ENCODE measurements at places on chromosomes 5 and 9.

GRCh38 chr5:84372066-84372695 is 12.5 kb downstream of the EDIL3 start:
- no peak for DNase-seq

GRCh38 chr5:73460133-73460532 is 11.6 kb upstream of the FOXD1 start:
- no peak for DNase-seq

- no peak for DNase-seq
Measured at GRCh38 chr9:14485366-14485765, 171.4 kb upstream of the NFIB start.

DNA sequence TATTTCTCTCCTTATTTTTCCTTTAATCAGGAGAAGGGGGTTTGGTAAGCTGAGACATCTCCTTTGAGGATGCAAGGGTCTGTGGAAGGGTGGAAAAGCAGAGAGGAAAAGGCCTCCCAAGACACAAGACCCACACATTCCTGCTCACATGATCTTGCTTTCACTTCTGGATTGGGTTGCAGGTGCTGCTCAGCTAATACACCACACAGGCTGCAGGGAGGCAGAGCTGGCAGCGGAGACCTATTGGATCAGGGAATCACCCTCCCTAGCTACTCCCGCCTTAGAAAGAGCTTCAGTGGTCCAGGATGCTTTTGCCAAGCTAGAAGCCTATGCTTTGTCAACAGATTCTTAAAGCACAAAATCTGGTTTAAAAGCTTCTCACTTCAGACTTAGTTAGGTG is 87.6 kb upstream of the IL33 start:
- no peak for DNase-seq

DNA sequence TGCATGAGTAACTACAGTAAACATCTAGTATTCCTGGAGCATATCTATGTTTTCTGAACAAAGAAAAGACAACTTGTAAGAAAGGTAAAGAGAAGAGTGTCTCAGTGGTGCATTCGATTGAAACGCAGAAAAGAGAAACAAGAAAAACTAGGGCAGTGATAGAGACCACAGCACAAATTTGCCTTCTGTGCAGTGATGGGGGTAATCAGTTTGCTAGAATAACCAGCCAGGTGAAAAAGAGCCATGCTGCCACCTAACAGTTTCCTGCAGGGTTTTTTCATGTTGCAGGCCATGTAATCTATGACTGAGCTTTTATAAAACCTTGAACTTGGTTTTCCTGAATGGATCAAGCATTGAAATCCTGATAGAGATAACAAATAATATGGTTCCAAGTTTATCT is 198.4 kb upstream of the MEF2C start:
- no peak for DNase-seq

DNA sequence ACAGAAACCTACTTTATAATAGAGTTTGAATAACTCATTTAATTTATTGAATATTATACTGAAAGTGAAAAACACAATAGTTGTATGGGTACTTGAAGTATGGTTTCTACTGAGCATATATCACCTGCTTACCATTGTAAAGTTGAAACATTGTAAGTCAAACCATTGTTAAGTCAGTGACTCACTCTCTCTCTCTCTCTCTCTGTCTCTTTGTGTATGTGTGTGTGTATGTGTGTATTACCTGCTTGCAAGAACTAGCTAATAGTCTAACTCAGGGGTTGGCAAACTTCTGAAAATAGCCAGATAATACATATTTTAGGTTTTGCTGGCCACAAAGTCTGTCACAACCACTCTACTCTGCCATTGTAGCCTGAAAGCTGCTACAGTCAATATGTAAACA is 564.3 kb upstream of the ZNF608 start:
- no peak for DNase-seq
